ENCODE measurements at places on chromosomes 6 and 20.

DNA sequence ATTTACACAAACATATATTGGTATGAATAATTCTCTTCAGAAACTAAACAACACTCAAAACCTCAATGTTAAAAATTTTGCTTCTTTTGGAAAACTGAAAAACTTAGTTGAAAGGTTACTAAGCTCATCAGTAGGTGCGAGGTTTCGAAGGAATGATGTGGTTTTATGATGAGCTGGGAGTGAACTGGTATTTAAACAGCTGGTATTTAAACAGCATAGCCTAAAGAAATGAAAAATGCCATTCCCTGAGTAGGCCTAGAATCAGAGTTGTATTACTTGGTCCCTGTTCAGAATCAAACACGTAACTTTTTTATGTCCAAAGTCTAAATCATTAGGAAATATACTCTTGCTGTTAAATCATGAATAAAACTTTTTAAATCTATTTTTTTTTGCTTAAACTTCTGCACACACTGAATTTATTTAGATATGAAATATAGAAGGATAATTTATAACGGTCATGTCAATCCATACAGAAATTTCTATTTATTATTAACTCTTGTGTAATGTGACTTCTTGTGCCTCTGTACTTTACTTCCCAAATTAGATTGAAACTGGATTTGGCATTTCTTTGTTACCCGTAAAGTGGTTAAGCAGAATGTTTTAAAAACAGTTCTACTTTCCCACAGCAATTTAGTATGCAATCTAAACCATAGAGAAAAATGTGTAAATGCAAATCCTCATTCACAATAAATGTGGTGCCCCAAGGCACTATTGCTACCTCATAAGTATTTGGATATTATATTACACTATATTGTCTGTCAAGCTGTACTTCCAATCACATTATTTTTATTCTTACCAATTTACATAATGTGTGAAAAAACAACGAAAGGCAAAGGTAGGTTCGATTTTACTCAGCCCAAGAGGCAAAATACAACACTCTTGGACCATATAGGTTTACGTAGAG lies 124.1 kb downstream of the HS3ST5 start:
- DNase-seq: no peak

DNA sequence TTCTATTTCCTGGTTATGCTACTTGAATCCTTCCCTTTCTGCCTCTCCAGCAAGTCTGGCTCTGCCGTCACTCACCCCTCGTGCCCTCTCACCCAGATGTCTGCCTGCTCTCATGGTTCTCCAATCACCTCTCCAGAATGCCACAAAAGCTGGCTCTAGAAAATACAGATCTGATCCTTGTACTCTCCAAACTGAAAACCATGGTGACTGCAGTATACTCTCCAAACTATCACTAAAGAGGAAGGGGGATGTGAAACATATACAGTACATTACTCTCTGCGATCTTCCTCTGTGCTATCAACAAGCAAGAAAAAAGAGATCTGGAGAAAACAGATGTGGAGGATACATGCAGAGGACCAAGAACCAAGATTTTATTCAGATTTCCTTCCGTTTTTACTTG lies 91.1 kb downstream of the ATXN1 start:
- no peak for DNase-seq

GRCh38 chr6:170099387-170099786 lies 191.5 kb downstream of the DLL1 start:
- no peak for DNase-seq

GRCh38 chr6:29667158-29667557 lies 10.3 kb downstream of the MOG start:
- no peak for DNase-seq

GRCh38 chr20:62624325-62624690 lies 18.0 kb upstream of the SLCO4A1 start:
- no peak for DNase-seq

DNA sequence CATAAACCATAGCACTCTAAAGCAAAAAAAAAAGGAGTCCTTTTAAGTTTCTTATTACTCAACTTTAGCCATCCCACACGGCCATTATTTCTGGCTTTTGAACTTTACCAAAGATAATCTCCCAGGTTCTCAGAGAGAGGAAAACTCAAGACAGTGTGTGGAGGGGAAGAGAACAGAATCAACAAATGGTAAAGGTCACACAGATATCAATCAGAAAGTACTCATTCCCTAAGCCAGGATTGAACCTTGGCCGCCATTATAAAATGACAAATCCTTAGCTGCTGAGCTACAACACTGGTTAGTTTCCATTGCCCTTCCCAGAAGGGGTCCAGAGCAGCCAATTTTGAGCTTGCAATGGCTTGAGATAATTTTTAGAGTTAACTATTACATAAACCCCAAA lies 10.1 kb upstream of the TRIM38 start:
- DNase-seq: no peak

DNA sequence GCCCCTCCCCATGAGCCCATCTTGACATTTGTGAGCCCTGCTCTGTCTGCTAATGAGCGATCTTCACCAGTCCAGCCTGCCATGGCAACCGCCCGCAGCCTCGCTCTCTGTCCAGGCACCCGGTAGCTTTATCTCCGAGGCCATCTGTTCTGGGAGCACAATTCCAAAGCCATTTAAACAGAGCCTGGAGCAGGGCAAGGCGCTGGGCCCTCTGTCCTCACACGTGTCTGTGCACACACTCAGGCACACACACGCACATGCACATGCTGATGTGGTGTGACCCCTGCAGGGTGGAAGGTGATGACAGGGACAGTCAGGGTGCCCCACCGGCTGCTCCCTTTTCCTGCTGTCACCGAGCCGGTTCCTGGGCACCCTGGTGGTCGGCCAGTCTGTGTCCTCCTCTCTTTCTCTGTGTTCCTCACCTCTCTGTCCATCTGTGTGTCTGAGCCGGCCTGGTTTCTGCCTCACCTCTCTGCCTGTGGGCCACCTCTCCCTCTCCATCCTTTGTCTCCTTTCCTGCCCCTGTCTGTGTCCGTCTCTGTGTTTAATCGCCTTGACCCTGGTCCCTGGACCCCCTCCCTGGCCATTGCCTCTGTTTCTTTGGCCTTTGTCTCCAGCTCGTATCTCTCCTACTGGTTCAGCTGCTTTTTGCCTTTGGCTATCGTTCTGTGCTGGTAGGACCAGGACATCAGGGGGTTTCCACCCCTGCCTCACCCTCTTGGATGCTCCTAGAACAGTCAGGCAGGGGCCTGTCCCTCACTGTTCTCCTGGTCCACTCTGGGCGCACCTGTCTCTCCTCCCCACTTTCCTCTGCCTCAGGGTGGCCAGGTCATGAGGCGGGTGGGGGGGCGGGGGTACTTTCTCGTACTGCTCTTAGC lies 8.8 kb upstream of the MYT1 start:
- no peak for DNase-seq

DNA sequence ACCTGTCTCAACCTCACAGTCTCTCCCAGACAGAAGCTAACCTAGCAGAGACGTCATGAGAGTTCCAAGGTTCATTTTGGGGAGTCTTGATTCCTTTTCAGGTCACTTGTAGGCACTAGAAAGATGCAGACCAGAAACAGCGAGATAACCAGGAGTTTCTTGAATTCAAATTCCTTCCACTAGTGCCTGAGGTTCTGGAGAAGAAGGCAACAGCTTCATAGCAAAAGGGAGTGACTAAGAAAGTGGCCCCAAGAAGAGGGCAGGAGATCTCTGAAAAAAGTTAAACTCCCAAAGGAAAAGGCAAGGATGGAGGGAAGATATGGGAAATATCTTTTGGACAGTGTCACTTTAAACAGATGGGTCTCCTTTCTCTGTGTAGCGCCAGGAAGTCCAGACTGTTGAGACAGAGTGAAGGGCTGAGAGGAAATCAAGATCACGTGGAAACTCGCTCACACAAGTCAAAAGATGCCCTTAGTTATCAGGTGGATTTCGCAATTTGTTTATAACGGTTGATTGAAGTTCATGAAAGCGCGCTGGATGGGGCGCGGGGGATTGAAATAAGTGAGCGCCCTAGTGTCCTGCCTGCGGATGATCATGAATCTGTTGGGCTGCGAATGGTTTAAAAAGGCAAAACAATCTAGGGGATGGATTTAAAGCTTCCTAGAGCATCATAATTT lies 4.8 kb upstream of the PRSS16 start:
- DNase-seq: no peak

DNA sequence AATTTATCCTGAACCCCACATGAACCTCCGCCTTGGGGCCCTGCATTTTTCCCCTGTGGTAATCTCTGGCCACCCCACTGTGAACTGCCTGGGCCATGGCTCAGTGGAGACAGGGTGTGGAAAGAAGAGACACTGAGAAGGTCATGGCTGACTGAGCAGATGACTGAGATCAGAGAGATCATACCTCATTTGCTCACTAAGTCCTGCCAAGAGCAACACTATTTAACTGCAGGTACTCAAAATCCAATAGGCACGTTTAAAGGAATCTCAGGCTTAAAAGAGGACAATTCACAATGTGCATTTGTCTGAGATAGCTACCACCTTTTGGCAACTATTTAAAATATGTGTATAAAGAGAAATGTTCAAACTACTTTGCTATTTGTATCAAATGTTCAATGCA lies 305.0 kb downstream of the GMDS start:
- DNase-seq: no peak

- peak; percentile 79 for DNase-seq
Measured at GRCh38 chr6:25173951-25174474, 105.2 kb upstream of the CARMIL1 start.

DNA sequence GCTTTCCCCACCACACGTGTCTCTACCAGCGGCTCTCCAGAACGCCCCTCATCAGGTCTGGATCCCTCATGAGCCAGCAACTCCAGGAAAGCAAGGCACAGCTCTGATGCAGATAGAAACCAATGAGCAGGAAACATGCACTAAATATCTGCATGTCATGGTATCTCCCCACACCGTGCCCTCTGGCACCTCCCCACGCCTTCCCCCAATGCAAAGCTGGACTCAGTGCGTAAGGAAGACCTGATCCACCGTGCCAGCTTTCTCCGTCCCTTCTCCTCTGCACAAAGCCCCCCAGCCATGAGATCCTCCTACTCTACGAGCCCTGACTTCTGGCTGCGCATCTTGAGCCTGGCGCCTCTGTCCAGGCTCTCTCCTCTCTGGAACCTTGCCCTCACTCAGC lies 9.4 kb downstream of the PDE10A start:
- no peak for DNase-seq

GRCh38 chr6:3797231-3798054 lies 45.9 kb upstream of the PXDC1 start:
- no peak for DNase-seq

GRCh38 chr20:45279992-45280391 lies 25.6 kb upstream of the SLPI start:
- no peak for DNase-seq

GRCh38 chr20:8766868-8767390 lies 302.0 kb upstream of the PLCB4 start:
- no peak for DNase-seq

GRCh38 chr6:7545316-7546019 lies 4.0 kb downstream of the DSP start:
- DNase-seq: no peak

- no peak for DNase-seq
Measured at GRCh38 chr6:4670290-4670689, 105.9 kb upstream of the CDYL start.

- no peak for DNase-seq
Measured at GRCh38 chr6:92587525-92587924, 831.8 kb downstream of the EPHA7 start.

DNA sequence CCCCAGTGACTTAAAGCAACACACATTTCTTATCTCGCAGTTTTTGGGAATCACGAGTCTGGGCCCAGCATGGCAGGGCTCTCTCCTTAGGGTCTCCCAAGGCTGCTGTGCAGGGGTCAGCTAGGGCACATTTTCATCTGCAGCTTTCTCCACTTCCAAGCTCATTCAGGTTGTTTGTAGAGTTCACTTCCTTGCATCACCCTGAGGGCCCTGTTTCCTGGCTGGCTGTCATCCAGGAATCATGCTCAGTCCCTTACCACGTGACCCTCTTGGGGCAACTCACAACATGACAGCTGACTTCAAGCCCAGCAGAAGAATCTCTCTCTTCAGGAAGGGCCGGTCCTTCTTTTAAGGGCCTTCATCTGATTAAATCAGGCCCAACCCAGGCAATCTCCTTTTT lies 21.3 kb downstream of the SNAP25 start:
- DNase-seq: no peak

- no peak for DNase-seq
Measured at GRCh38 chr6:11258260-11259237, 26.1 kb upstream of the NEDD9 start.

DNA sequence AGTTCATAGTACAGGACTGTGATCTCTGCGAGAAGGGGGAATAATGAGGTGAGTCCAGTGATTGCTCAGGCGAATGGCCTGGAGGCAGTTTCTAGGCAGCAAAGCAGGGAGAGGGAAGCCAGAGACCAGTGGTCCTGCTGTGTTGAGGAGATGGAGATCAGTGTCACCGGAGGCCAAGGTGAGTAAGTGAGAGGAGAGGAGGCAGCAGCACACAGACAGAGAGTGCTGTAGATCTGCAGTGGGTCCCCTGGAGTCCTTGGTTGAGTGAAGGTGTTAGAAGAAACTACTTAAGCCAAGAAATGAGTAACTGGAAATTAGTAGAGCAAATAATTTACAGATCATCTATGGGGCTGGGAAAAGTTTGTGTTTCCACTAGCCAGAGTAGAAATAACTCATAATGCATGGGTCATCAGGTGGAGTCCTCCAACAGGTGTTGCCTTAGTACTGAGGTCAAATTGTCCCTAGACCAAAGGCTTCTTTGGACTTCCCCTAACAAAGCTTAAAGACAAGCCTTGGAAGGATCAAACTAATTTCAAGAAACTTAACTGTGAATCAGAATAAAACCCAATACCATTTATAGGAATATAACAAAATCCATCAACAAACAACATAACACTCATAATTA lies 13.6 kb downstream of the HEBP2 start:
- no peak for DNase-seq

GRCh38 chr6:17865798-17866725 lies 121.4 kb downstream of the KIF13A start:
- DNase-seq: peak; percentile 72

DNA sequence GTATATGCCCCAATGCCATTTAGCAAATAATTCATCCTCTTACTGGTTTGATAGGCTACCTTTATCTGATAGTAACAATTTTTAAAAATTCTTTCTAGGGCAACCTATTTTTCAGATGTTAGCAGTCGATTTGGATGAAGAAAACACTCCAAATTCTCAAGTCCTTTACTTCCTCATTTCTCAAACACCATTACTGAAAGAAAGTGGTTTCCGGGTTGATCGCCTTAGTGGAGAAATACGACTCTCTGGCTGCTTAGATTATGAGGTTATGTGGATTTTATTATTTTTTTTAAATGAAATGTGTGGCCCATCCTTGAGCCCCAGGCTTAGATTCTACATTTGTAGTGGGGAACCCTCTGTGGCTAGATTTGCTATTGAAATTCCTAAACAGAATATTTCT lies 26.3 kb downstream of the CDH26 start:
- no peak for DNase-seq

DNA sequence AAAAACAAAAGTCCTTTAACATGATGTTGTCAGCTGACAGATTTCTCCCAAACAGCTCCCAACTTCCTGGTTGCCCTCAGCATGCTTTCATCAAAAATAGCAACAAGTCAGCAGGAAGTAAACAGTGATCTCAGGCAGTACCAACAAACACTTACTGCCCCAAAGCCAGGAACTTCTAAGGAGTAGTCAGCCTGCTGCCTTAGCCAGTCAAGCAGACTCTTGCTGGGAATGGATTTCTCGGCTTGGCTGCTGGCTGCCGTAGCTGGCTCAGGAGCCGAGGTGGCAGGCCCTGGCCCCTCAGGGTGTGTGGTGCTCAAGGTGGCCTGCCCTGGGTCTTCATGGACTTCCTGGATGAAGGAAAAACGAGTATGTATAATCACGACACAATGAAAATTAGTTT lies 46.6 kb upstream of the EMILIN3 start:
- DNase-seq: no peak

- no peak for DNase-seq
Measured at GRCh38 chr6:44496665-44497369, 109.3 kb downstream of the CDC5L start.
